ENCODE measurements at places on chromosomes 13 and 19.

DNA sequence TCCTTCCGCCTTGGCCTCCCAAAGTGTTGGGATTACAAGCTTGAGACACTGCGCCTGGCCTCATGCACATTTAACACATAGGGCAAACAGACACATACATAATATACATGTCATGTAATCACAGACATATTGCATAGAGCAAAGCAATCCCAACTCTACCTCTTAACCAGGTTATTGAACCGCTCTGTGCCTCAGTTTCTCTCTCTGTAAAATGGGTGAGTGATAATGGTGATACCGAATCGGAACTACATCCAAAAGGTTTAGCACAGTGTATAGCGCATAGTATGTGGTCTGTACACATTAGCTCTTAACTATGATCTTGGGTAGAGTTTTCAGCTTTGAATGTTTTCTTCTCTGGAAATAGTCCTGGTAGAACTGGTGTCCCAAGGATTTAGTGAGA, 4.8 kb downstream of the CAPNS1 start:
- DNase-seq = no peak

DNA sequence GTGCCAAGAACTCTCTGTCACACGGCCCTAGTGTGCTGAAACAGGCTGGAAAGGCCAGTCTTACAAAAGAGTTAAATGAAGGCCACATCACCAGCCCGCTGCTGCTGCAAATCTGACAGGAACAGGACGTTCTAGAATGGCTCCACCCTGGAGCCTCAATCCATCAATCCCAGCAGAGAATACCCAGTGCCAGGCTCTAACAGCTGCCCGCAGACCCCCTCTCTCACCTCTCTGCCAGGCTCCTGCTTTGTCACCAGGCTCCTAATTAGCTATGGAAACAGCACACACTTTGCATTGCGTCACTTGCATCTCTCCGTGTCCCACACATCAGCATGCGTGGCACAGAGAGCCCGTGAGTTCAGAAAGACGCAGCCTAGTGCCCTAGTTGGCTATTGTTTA, 314.1 kb downstream of the FOXO1 start:
- no peak for DNase-seq

- no peak for DNase-seq
Measured at GRCh38 chr13:38421590-38422560, 72.2 kb downstream of the UFM1 start.

- no peak for DNase-seq
Measured at GRCh38 chr13:51760592-51760991, 43.4 kb downstream of the DHRS12 start.

DNA sequence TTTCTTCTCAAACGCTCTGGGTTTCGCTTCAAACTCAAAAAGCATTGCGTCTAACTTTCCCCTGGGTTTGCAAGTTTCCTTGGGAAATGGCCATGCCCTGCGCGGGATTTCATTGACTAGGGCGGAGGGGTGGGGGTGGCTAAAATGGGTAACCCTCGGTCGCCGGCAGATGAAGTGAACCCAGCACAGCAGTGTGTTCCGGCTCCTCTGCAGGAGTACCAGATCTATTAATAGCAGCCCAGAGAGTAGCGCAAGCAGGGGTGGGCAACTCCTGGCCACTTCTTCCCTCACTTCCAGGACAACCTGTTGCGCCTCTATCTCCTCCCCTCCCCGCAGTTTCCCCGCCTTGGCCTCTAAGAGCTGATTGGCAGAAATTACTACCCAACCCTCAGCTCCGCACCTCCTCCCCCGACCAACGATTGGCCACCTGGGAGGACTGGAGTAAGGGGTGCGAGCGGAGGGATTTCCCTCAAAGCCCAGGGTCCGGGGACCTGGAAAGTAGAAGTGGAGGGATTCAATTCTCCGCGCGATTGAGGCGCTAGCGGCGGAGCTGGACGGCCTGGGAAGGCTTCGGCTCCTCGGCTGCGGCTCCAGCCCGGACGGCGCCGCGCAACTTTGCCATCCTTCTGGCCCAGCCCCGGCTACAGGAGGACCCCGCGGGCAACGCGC, at the start of gene FREM2:
Gene FREM2, plus strand, starts transcription at position 501 of the 669 bp plus-strand sequence. CDS start 268 bp downstream, outside the sequence.
- DNase-seq = no peak

- DNase-seq = no peak
Measured at GRCh38 chr13:85314686-85315085, 484.5 kb downstream of the SLITRK6 start.

DNA sequence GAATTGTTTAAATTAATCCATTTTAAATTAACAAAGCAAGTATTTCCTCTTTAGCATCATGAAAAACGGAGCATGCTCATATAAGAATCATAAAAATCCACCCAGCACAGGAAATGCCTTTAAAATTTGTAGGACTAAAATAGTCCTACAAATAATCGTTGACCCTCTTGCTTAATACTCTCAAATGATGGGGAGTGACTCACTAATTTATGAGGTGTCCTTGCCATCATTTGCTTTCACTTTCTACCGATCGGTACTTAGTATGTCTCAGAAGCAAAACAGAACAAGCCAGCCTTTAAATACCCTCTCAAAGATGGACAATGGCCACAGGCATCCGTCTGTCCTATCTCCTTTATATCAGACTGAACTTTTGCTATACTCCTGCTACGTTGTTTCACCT, 97.2 kb downstream of the SUCLA2 start:
- DNase-seq = no peak
